Breast epithelium (tissue), 4 donors: ENCODE measurements at places on chromosomes 2 and 18. TPM values are rescaled to one million over a fixed set of nuclear protein-coding genes. Genes with fewer than 3 reads are reported as not detected.

DNA sequence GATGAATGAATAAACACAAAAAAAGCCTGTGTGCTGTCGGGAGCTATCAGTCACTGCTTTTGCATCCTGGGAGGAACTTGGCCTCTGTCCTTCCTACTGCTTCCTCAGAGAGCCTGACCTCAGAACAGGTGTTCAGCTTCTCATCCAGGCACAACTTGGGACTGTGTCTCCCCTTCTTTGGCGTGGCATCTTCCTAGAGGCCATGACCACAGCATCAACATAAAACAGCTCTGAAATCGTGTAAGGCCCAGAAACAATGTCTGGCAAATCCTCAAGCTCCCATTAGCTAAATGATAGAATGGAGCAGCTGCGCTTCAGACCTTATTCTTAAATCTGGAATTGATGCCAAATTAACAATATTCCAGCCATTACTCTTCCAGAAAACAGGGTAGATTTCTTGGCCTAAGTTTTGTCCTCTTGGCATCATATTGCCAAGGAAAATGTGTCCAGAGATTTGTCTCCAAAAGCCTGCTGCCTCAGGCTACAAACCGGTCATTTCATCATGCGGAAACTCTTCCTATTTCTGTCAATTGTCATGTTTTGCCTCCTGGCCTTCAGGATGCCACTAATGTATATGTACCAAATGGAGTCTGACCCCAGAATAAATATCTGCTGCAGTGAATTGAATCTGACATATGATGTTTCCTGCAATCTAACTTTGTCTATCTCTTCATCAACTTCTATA, 53.2 kb upstream of the RAB27B start:
- H3K36me3 ChIP-seq = no peaks in the 10 kb centered on the region
- H3K27me3 ChIP-seq = no peaks in the 10 kb centered on the region
- H3K4me3 ChIP-seq = no peak overlapping the region

DNA sequence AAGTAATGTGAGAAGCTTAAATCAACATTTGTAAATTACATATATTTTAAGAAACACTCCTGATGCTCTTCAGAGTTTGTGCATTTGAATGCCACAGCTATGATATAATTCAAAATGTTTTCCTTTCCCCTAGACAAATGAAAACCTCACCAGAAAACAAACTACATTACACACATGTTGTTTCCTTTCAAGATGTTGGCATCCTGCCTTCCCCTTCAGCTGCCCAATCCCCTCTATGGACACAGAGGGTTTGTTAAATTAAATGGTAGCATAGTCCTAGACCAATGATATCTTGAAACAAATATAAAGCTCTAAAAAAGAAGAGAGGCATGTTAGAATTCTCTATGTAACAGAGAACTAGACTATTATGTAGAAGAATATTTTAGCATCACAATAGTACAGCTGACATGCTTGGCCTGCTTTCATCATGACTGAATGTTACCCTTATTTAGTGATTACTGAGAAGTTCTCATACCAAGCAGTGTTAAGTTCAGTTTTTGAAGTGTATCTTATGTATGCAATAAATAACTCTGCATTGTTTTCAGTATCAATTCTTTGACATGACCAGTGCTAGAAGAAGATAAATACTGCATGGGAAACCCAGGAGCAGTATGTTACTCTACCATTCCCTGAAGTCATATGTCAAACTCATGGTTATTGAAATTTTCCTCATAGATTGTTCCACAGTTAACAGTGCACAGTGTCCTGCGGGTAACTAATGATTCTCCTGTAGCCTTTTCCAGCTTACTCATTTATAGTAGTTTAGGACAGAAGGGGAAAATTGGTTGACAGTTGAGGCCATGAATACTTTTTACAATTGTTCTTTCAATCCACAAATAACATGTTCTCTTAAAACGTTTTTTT, 316.3 kb upstream of the KCNJ3 start:
- no peaks in the 10 kb centered on the region for H3K36me3 ChIP-seq
- H3K27ac ChIP-seq = no peak overlapping the region
- H3K4me1 ChIP-seq = no peaks in the 10 kb centered on the region
- no peaks in the 10 kb centered on the region for H3K27me3 ChIP-seq
- H3K4me3 ChIP-seq = no peak overlapping the region
- DNase-seq = no peak

- H3K27me3 ChIP-seq = no peaks in the 10 kb centered on the region
- H3K27ac ChIP-seq = no peak overlapping the region
- H3K4me3 ChIP-seq = no peak overlapping the region
- no peaks in the 10 kb centered on the region for H3K36me3 ChIP-seq
- DNase-seq = no peak
Observed at GRCh38 chr2:74027496-74027895, 42.8 kb downstream of the TET3 start.

DNA sequence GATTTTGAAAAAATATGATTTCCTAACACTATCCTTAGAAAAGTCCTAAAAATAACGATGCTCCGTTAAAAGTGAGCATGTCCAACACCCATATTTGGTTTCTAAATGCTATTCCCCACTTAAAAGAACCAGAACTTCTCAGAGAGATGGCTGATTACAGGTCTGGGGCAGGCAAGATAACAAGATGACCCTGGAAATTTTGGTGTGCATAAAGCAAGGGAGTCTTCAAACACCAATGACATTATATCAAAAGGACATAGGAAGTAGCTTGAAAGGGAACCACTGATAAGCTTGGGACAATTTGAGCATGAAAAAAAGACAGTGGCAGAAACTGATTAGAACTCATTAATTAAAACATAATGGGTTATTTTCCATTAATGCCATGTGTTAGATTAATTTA, 17.9 kb downstream of the STK17B start:
- no peaks in the 10 kb centered on the region for H3K27me3 ChIP-seq
- no peaks in the 10 kb centered on the region for H3K4me1 ChIP-seq
- no peak for DNase-seq
- no peaks in the 10 kb centered on the region for H3K36me3 ChIP-seq

- no peak overlapping the region for H3K4me3 ChIP-seq
- DNase-seq = no peak
- H3K27ac ChIP-seq = no peak overlapping the region
Observed at GRCh38 chr2:134181219-134181618, 72.7 kb upstream of the MGAT5 start.

The FOXD4L1 gene
- 0.16 TPM for total RNA-seq

The PARD6G gene
- 1.9 TPM for total RNA-seq
